ENCODE measurements at places on chromosomes 7 and 10. TPM values are rescaled to one million over a fixed set of nuclear protein-coding genes. Genes with fewer than 3 reads are reported as not detected.
A peak's percentile ranks its signal among the peaks of the same experiment; 100 is the strongest.

GRCh38 chr10:48792687-48793096, 108.0 kb downstream of the WDFY4 start:
- no peak for DNase-seq

DNA sequence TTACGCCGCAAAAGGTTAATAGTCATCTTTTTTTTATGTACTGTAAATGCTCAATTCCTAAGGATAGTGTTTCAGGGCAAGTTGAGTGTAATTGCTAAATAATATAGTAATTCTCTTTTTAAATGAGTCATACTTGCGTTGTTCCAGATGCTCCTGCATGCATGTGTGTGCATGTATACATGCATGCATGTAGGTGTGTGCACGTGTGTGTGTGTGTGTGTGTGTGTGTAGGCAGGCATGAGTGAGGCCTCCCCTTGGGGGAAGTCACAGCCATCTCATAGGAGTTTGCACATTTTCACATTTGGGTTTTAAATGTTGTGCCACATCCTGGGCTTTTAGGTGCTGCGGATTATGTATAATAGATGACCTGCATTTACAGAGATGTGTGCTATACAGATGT, 1095.8 kb downstream of the KCNMA1 start:
- no peak for DNase-seq

OR2A5 gene
- total RNA-seq = not detected

MOGAT3 gene
- total RNA-seq = 1.1 TPM

PDCD11 gene
- 46.3 TPM for total RNA-seq

DNA sequence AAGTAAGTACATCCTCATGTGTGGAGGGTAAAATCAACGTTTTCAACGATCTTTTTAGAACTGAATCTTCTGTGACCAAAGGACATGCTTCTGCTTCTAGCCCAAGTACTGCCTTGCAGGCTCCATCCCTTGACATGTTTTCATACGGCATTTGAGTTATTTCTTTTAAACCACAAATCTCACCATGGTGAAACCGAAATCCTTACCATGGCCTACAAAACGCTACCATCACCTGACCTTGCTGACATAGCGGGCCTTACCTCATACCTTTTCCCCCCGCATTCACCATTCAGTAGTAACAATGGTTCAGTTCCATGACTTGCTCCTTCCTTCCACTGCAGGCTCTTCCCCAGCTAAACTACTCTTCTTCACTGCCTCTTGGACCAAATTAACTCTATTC, 3.5 kb downstream of the RNF216 start:
- no peak for DNase-seq

DNA sequence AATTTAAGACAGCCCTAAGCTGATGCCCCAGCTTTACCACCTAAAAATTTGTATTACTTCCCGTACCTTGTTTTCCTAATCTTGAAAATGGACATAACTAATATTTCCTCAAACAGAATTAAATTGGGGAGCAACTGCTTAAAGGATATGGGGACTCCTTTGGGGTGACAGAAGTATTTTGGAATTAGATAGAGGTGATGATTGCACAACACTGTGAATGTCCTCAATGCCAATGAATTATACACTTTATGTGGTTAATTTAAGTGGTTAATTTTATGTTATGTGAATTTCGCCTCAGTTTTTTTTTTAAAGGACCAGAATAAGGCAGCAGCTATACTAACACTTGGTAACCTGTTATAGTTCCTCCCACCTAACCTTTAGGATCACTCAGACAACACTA, 19.9 kb upstream of the NPFFR1 start:
- no peak for DNase-seq

NPSR1 gene
- not detected for total RNA-seq

ZNF853 gene
- 9.2 TPM for total RNA-seq

DNA sequence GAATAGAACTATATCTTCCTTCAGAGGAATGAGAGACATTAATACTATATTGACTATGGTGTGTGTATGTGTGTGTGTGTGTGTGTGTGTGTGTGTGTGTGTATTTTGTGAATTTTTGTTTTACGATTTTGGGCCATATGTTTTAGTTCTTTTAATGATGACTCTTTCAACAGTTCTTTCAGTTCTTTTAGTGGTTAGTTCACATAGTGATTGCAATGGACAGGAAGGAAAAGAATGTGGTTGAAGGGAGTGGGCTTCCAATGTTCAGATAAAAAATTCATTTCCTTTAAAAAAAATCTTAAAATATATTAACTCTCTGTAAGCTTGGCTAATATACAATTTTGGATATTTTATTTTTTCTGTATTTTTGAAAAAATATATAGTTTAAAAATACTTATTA, 315.7 kb upstream of the DGKB start:
- DNase-seq = no peak

DNA sequence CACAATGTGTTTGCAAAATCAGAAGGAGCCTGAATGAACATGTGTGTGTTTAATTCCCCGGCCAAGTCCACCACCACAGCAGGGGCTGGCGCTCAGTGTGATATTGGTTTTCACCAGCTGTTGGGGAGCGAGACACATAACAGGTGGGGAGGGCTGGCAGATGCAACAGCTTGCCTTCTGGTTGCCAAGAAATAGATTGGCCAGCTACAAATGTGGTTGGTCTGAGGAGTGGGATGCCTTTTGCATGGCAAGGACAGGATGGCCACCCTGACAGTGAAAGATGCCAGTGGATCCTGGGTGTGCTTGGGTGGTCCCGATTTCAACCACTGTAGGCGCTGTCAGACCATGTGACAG, 292.5 kb upstream of the FZD8 start:
- no peak for DNase-seq

SLIT1 gene
- 55.7 TPM for total RNA-seq

DNA sequence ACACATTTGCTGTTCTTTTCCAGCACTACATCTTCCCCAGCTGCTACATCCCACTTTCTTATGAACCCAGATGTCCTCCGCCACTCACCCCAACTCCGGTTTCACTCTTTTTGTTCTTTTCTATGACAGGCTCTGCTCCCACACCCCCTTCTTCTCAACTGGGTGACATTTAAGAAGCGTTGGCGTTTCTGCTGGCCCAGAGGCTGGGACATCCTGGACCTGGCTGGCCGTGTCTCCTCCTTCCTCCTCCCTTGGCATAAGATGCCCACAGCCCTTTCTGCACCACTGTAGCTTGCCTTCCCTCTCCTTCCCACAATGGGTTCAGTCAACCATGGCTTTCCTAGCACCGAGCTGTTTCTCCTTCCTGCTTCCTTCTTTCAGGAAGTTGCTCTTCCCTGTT, 9.4 kb upstream of the CALML5 start:
- no peak for DNase-seq

- DNase-seq = peak; percentile 50
These were observed 481.6 kb downstream of the RPS24 start for GRCh38 chr10:78515038-78515872.

DNA sequence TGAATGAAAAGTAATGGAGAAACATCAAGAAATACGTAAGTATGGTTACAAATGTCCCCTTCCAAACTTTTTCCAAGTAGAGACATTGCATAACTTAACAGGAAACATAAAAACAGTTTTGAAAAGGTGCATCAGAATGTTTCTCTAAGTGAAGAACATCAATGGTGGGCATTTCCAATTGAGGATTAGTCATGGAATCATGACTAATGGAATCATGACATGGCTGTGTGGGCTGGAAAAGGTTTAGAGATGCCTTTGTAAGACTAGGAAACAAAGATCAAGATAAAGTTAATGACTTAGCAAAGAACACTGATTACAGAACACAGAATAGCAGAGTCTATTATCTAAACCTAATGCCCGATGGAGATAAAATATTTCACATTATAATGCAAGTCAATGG, 272.0 kb downstream of the HPSE2 start:
- DNase-seq = no peak

DNA sequence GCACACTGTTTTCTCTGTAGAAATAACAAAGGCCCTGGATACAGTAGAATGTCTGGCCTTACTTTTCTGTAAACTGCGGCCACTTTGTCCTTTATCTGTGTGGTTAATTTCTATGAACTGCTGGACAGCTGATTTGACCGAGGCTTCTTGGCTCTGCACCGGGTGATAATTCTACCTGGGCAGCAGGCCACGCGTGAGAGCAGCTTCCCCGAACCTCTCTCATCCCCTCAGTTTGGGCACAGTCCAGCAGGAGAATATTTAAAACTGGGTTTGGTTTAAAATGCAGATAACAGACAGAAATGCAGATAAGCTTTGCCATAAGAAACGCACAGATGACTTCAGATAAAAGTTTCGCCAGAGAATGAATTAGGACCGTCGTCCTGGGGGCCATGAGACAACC, 81.0 kb downstream of the CELF2 start:
- DNase-seq = no peak

GRCh38 chr10:104293011-104293410, 24.0 kb downstream of the GSTO2 start:
- no peak for DNase-seq

GRCh38 chr10:87921931-87922688, 58.7 kb downstream of the PTEN start:
- no peak for DNase-seq

GRCh38 chr10:78756604-78757343, 312.0 kb upstream of the ZMIZ1 start:
- no peak for DNase-seq

Data from type B pancreatic cell (in vitro differentiated cells).